ENCODE measurements at places on chromosomes 3 and 15. TPM values are rescaled to one million over a fixed set of nuclear protein-coding genes. Genes with fewer than 3 reads are reported as not detected.

- no peak for DNase-seq
Observed at GRCh38 chr15:25422021-25422420, 16.8 kb downstream of the UBE3A start.

DNA sequence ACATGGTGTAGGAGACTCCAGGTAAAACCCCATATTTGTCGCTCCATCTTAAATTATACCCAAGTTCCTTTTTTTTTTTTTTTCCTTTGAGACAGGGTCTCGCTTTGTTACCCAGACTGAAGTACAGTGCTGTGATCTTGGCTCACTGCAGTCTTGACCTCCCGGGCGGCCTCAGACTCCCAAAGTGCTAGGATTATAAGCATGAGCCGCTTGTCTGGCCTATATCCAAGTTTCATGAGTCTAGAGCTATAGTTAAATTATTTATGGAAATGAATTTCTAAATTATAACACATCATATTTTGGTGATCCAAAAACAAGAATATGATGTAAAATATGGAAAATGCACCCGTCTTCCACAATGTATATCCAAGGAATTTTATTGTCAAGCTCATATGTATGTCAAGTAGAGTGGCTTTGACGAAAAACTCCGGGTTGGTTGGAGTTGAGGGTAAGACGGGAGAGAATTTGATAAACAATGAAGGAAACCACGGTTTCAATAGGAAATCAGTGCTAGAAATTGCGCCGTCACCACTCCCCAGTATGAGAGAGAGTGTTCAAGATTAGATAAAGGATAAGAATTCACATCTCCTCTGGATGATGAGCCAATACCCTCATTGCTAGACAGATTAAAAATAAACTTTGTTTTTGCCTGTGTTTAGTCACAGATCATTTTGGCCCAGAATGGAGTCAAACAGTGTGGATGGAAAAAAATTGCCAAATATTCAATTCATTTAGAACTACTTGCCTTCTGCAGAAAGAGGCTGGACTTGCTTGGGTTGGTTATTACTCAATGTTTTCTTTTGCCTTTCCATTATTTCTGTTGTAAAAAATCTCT, 209.2 kb upstream of the NR2F2 start:
- DNase-seq, result no peak

GRCh38 chr15:70351391-70351790, 253.7 kb upstream of the TLE3 start:
- no peak for DNase-seq

DNA sequence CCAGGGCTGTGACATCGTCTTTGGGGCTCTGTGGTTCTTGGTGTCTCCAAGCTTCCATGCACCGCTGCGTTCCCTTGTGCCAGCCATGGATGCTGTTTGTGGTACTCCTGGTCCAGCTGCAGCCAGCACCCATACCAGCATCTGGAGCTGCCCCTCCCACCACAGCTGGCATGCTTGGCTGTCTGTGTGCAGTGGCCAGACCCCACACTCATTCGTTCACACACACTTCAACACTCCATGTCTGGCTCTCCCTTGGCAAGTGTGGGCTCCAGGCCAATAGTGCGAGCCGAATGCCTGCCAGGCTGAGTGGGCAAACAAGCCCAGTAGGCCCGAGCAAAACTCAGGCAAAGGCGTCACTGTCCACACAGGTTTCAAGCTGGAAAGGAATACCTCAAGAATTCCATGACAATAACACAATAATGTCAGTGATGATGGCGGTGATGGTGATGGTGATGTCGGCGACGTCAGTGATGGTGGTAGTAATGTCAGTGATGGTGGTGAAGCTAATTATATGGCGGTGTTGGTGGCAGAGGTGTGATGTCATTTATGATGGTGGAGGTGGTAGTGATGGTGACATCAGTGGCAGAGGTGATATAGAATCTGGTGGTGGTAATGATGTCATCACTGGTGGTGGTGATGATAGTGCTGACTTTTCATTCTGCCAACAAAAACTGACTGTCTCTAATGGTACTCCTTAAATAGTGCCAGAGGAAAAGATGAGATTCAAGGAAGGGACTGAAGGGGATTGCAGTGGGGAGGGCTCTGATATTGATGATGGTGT, 19.3 kb downstream of the TBC1D21 start:
- DNase-seq, result no peak

DNA sequence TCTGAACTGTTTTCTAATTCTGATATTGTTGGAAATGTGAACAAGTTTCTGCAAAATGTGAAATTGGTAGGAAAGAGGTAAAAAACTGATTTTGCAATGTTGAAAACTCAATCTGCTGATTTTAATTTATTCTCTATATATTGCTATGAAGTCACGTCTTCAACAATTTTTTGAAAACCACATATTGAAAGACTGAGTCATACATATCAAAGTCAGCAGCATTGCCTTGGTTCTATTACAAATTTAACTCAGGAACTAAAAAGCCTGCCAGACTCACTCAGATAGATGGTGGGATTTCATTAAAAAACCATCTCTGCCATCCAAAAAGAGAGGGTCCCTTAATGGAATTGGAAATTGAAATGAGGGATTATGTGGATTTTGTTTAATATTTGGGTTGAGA, 351.4 kb downstream of the CNTN3 start:
- no peak for DNase-seq

GRCh38 chr3:188421151-188421821, 267.3 kb downstream of the LPP start:
- no peak for DNase-seq

The ROPN1 gene
- total RNA-seq, result not detected

The MUC20 gene
- 20.8 TPM for total RNA-seq

The ZNF774 gene
- total RNA-seq, result 2.3 TPM

The GOLGA8R gene
- 4.5 TPM for total RNA-seq

The SERPINI2 gene
- total RNA-seq, result 0.27 TPM

The BRK1 gene
- 178 TPM for total RNA-seq
